ENCODE measurements at places on chromosomes 4 and X.

DNA sequence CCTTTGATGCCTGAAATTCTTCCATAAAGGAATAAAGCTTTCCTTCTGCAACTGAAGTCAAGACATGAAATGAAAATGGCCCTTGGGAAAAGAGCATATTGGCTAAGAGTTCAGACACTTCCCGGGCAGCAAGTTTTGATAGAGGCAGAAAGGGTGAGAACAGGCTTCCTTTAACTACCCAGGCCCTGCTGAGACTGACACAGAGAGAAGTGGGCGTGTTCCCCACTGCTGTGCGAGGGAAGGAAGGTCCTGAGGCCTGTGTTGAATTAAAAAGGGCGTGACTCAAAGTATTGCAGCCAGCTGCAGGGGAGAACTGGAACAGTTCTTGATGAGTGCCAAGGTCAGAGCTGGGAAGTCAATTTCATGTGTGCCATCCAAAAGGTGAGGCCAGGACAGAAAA, 33.9 kb upstream of the ADGRG2 start:
- no peak for DNase-seq

GRCh38 chr4:83617371-83618035, 81.6 kb downstream of the GPAT3 start:
- DNase-seq = no peak

DNA sequence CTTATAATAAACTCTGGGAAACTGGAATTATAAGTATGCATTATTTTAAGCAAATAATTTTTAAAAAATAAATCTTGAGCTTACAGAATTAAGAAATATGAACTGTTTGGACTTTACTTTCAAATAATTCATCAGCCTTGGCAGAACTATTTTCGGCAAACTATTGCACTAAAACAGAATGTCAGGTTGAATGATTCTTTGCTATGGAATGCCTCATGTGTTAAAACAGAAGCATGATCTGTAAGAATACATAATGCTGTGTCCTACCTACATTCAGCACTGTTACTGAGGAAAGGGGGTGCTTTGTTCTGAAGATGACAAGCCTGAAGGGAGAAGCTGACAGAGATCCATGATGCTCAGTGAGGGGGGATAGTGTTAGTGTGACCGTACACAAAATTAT, 55.6 kb upstream of the EXOC1L start:
- DNase-seq = no peak

DNA sequence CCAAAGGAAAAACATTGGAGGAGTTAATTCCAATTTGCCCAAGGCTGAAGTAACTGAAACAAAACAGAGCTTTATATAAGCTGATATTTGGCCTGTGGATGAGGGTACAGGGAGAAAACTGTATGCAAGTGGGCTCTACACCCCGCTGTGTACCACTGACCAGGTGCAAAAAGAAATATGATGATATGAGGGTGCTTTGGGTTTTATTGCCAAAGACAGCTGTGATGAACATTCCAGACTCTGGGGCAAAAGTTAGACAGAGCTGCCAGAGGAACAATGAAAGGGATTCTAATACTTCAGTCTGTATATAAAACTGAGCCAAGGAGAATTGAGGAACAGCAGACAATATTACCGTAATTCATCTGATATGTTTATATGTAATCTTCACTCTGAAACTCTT, 117.4 kb downstream of the MID1 start:
- DNase-seq = no peak

- no peak for DNase-seq
Measured at GRCh38 chr4:1717129-1718094, 3.7 kb downstream of the TMEM129 start.

- no peak for DNase-seq
Measured at GRCh38 chr4:54036184-54036583, 28.2 kb downstream of the CHIC2 start.

DNA sequence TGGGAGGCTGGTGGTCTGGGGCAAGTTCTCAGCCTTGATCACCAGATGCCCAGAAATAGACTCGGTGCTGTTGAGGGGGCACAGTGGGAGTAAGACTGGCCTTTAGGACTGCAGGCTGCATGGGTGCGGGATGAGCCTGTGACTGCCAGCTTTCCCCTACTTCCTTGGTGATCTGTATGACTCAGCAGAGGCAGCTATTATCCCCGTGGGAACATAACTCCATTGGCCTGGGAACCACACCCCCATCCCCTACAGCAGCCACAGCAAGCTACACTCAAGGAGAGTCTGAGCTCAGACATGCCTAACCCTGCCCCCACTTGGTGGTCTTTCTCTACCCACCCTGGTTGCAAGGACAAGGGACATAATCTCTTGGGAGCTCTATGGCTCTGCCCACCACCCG, 20.6 kb downstream of the CLIC2 start:
- DNase-seq = peak; percentile 43

Measured in A549 (cell line).